ENCODE measurements at places on chromosomes 4 and X.

DNA sequence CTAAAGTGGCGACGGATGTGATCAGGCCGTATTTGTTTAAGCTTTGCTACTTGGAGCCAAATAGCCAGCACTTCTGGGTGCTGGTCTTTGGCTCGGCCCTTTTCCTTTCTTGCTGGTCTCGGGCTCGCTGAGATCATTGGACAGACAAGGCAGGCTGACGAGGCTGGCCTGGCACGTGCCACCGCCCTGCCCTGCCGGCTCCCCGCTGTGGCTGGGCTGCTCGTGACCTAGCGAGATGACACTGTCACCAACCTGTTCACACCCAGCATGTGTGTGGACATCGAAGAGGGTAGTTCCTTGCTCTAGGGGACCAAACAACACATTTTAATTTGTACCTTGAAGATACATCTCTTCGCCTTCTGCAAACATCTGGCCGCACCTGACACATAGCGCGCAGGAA, 98.0 kb downstream of the ABLIM2 start:
- no peak for DNase-seq
- peaks cover 11% of the 10 kb centered on the region for H3K27me3 ChIP-seq
- H3K27ac ChIP-seq = no peak overlapping the region
- peaks cover 25% of the 10 kb centered on the region for H3K4me1 ChIP-seq

DNA sequence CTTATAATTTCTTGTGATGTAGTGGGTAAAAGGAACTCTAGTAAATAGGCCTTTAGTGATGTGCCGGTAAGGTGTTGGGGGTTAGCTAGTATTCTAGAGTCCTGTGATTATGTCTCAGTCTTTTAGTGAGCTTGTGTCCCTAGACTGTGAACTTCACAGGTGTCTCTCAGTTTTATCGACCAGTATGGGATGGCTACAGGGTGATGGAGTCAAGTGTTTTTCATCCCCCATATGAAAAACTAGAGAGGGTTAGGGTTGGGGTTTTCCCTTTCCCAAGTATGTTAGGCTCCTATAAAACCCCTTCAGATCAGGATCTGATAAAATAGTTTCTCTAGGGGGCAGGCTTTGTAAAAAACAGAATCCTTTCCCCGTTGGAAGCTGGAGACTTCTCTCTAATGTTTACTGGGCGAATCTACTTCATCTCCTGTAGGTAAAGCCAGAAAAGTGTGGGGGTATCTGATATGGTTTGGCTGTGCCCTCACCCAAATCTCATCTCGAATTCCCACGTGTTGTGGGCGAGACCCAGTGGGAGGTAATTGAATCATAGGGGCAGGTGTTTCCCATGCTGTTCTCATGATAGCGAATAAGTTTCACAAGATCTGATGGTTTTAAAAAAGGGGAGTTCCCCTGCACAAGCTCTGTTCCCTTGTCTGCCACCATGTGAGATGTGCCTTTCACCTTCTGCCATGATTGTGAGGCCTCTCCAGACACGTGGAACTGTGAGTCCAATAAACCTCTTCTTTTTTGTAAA, 120.8 kb downstream of the DTHD1 start:
- no peak overlapping the region for H3K27ac ChIP-seq
- no peak for DNase-seq
- H3K4me1 ChIP-seq = no peaks in the 10 kb centered on the region

DNA sequence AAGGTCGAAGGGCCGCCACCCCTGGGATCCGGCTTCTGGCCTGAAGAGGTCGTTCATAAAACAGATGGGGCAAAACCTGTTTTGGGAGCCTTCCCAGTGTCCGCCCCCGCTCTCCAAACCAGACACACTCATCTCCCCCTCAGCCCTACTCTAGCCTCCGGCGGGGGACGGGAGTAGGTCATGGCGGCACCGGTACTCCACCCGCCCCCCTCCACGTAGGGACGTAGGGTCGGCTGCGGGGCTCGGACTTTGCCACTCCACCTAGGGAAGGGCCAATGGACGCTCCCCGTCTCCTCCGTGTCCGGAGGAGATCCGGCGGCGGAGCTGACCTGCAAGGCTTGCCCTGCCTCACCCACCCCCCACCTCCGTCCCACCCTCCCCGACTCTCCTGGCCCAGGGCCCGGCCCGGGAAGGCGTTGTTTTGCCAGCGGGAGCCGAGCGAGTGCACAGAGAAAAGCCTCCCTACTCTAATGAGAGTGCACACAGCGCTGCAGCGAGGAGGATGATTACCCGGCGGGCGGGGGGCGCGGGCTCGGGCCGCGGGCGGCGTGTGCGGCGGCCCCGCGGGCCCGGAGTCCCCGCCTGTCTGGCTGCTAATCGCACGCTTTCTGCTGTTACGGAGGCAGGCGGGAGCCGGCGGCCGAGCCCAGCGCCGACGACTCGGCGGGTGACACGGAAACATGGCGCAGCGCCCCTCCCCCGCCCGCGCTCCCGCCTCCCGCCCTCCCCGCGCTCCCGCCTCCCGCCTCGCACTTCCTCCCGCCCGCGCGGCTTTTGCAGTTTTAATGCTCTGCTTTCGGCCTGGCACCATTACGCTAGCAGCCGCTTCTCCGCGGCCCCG, 8.3 kb upstream of the BCOR start:
- peak; percentile 71 for DNase-seq
- H3K27ac ChIP-seq = no peak overlapping the region
- peaks cover 41% of the 10 kb centered on the region for H3K4me1 ChIP-seq

- no peaks in the 10 kb centered on the region for H3K4me1 ChIP-seq
- no peak for DNase-seq
- no peak overlapping the region for H3K4me3 ChIP-seq
- peaks cover 8% of the 10 kb centered on the region for H3K36me3 ChIP-seq
- no peak overlapping the region for H3K27ac ChIP-seq
- no peaks in the 10 kb centered on the region for H3K27me3 ChIP-seq
Measured at GRCh38 chr4:80367737-80368136, 32.2 kb downstream of the CFAP299 start.

- no peak overlapping the region for H3K4me3 ChIP-seq
- no peaks in the 10 kb centered on the region for H3K36me3 ChIP-seq
- H3K4me1 ChIP-seq = no peaks in the 10 kb centered on the region
Measured at GRCh38 chrX:103201041-103201440, 13.9 kb upstream of the BEX4 start.

DNA sequence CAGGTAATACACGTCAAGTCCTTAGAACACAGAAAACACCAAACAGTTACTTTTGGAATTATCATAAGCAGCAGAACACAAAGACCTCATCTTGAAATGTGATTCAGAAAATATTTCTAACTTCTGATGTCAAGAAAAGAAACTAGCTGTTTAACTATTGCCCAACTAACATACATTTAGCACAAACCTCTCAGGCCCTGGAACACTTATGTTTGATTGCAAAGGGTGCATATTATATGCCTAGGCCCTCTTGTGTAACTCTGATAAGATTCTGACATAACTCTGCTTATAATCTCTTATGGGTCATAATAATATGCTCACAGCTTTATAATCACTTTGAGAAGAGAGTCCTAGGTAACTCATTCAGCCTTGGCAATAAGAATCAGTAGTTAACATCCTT, 62.6 kb downstream of the TBC1D9 start:
- H3K27me3 ChIP-seq = peaks cover 4% of the 10 kb centered on the region
- H3K4me3 ChIP-seq = no peak overlapping the region
- peaks cover 36% of the 10 kb centered on the region for H3K4me1 ChIP-seq
- no peak for DNase-seq
- peaks cover 19% of the 10 kb centered on the region for H3K36me3 ChIP-seq

DNA sequence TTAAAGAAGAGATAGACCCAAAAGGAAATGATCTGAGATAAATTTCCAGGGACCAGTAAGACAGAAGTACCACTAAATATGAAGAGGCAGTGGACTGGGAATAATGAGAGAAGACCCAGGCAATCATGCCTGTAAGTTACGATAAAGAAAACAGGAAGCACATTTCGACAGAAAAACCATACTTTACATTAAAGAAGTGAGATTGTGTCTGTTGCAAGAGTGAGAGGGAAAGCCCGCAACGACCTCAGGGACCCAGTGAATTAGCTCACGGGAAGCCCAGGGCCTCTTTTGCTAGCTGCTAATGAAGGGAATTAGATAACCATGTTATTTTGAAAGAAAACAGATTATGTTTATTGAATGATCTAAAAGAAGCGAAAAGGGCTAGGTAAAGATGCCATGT, 28.9 kb upstream of the ACSL1 start:
- H3K4me1 ChIP-seq = no peaks in the 10 kb centered on the region
- DNase-seq = no peak

- H3K27ac ChIP-seq = no peak overlapping the region
- peaks cover 23% of the 10 kb centered on the region for H3K4me1 ChIP-seq
- no peak for DNase-seq
- H3K4me3 ChIP-seq = no peak overlapping the region
Measured at GRCh38 chr4:42492962-42493361, 95.7 kb downstream of the SHISA3 start.

DNA sequence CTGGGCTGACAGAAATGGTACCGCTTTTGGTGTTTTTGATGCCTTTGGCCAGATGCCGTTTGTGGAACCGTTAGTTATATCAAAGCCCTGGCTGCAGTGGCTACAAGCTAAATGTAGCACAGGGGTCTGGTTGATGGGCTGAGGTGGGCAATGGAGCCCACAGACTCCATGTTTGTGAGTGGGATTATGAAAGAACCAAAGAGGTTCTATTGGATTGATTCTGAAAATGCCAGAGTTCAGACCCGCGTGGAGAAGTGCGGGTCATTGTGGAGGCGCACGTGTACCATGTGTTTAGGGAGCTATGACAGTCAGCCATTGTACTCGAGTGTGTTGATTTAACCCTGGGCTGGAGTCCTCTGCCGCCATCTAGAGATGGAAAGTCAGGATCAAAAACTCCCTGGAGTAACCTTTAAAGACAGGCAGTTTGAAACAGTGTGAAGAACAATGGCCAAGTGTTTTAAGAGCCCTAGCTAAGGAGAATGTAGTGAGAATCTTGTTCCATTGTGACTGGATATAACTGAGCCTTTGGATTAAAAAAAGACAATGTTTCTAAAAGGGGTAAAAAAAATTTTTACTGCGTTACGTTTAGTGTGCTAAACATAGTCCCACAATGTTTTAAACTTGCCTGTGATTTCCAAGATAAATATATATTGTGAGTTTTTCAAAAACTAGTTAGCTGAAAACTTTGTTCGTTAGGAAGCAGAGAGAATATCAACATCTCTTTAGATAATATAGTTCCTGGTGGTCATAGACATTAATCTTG, 12.7 kb downstream of the ART3 start:
- peak overlapping the region; percentile 3 for H3K4me3 ChIP-seq
- H3K36me3 ChIP-seq = no peaks in the 10 kb centered on the region
- H3K27ac ChIP-seq = no peak overlapping the region
- DNase-seq = peak; percentile 38
- peaks cover 5% of the 10 kb centered on the region for H3K27me3 ChIP-seq

- H3K4me3 ChIP-seq = no peak overlapping the region
- H3K36me3 ChIP-seq = no peaks in the 10 kb centered on the region
- peaks cover 11% of the 10 kb centered on the region for H3K27me3 ChIP-seq
- no peak for DNase-seq
- no peaks in the 10 kb centered on the region for H3K4me1 ChIP-seq
Measured at GRCh38 chrX:1902901-1903235, 288.0 kb downstream of the ASMT start.

GRCh38 chr4:15575966-15576365, 79.2 kb downstream of the FBXL5 start:
- no peaks in the 10 kb centered on the region for H3K27me3 ChIP-seq
- no peak for DNase-seq
- H3K4me3 ChIP-seq = no peak overlapping the region

- H3K27me3 ChIP-seq = peaks cover 19% of the 10 kb centered on the region
- H3K4me3 ChIP-seq = peak overlapping the region; percentile 74
- no peak for DNase-seq
Measured at GRCh38 chrX:40104630-40104984, 6.8 kb upstream of the BCOR start.

- peaks cover 20% of the 10 kb centered on the region for H3K36me3 ChIP-seq
- no peak for DNase-seq
- peaks cover 25% of the 10 kb centered on the region for H3K4me1 ChIP-seq
- H3K27me3 ChIP-seq = peaks cover 4% of the 10 kb centered on the region
Measured at GRCh38 chr4:108649863-108650211, 562 bp upstream of the OSTC start.

- no peak for DNase-seq
- no peaks in the 10 kb centered on the region for H3K4me1 ChIP-seq
- no peaks in the 10 kb centered on the region for H3K27me3 ChIP-seq
- H3K36me3 ChIP-seq = no peaks in the 10 kb centered on the region
- H3K4me3 ChIP-seq = no peak overlapping the region
Measured at GRCh38 chr4:154076921-154077320, 288.0 kb upstream of the SFRP2 start.

- no peaks in the 10 kb centered on the region for H3K4me1 ChIP-seq
- H3K27ac ChIP-seq = no peak overlapping the region
- no peak for DNase-seq
- no peak overlapping the region for H3K4me3 ChIP-seq
Measured at GRCh38 chr4:57136281-57136680, 26.1 kb upstream of the IGFBP7 start.

DNA sequence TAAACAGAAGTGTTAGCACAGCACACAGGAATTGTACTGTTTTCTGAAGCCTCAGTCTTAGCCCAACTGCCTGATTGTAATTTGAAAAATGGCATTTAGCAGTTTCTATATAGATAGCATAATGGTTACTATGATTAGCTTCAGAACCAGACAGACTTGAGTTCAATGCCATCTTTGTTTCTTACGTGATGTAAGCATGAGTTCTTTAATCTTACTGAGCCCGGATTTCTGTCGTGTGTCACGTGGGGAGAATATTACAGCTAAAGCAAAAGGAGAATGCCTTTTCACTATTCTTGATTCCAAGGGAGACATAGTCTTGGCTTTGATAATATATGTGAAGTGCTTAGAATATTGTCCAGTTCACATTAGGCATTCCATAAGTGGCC, 407.3 kb downstream of the STIM2 start:
- H3K36me3 ChIP-seq = no peaks in the 10 kb centered on the region
- H3K4me3 ChIP-seq = no peak overlapping the region
- no peaks in the 10 kb centered on the region for H3K27me3 ChIP-seq

- peaks cover 6% of the 10 kb centered on the region for H3K4me1 ChIP-seq
- H3K27ac ChIP-seq = no peak overlapping the region
- H3K36me3 ChIP-seq = no peaks in the 10 kb centered on the region
- DNase-seq = no peak
- peaks cover 4% of the 10 kb centered on the region for H3K27me3 ChIP-seq
Measured at GRCh38 chr4:174753021-174753420, 76.0 kb downstream of the GLRA3 start.

DNA sequence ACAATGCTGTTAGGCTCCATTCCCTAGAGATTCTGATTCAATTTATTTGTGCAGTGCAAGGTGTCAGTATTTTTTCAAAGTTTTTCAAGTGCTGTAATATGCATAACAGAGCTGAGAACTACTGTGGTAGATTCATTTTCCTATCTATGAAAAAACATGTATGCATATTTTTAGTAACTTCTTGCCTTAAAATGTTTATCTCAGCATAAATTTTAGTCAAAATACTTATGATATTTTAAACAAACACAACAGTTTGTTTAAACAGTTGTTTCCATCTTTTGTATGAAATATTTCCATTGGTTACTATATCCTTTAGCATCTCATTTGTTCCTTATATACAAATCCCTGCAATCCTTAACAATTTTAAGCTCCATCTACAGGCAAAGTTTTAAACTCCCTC, 624.8 kb upstream of the ADGRL3 start:
- H3K4me3 ChIP-seq = no peak overlapping the region
- H3K36me3 ChIP-seq = no peaks in the 10 kb centered on the region
- no peaks in the 10 kb centered on the region for H3K4me1 ChIP-seq
